Activated CD4-positive, alpha-beta T cell treated with anti-CD3 and anti-CD28 coated beads, Interleukin-2, amount 50 U/mL, for 48 hours (primary cell): ENCODE measurements at places on chromosomes 5 and 9.

DNA sequence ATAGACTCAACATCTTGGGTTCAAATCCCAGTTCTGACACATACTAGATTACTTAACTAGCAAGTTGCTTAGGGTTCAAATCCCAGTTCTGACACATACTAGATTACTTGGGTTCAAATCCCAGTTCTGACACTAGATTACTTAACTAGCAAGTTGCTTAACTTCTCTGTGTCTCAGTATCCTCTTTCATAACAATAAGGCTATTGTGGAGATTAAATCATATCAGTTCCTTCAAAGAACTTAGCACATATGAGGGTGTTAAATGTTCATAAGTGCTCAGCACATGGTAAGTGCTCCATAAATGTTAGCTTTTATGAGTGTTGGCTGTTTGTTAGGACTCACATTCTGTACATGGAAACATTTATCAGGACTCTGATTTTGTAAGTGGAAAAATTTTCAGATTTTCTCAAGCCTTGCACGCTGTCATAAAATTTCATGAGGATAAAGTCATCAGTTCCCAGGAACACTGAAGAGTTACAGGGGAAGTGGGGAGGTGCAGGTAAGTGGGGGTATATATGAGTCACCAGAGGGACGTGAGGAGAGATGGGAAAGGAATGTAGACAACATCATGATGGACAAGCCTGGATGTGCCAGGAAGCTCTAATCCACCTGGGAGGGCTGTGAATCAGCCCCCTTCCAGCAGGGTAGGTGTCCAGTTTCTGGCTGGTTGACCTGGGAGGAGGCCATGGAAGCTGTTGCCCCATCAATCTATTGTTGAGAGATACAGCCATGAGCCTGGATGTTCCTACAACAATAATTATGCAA lies 532.2 kb upstream of the WWC1 start:
- no peak for DNase-seq

- DNase-seq, result no peak
These were observed 363.3 kb upstream of the MEF2C start for GRCh38 chr5:89246252-89246651.

- DNase-seq, result no peak
These were observed 208.1 kb downstream of the GNA14 start for GRCh38 chr9:77440057-77440456.

DNA sequence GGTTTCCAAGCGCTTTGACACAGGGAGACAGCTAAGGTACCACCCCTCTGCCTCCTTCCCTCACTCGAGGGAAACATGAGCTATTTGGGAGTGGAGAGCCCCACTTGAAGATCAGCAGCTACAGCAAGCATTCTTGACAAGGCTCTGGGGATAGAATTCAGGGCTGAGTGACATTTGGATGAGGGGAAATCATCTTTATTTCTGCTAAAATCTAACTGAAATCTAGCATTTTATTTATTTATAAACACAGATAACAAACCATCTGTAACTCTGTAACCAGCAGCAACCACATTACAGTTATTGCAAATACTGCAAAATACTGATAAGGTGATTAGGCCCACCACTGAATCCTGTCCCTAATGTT lies 22.4 kb downstream of the RNF130 start:
- DNase-seq, result no peak

DNA sequence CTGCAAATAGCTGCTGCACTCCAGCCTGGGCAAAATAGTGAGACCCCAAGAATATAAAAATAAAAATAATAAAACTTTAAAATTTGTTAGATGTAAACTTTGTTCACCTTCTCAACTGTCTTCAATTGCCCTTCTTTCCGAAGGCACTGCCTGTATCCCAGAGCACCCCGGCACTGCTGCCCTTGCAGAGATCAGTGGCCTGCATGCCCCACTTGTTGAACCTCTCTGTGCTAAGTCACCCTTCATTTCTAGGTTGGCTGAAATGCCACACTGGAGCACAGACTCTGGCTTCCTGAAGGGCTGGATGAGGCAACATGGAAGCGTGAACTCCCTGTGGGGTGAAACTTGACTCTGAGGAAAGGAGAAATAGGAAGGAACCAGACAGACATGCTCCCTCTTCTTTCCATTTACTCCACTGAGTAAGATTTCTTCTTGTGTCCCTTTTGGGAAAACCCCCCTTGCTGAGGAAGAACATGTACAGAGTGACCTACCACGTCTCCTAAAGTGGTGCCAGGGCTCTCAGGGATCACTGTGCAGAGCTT lies 8.4 kb upstream of the JMY start:
- DNase-seq, result no peak

DNA sequence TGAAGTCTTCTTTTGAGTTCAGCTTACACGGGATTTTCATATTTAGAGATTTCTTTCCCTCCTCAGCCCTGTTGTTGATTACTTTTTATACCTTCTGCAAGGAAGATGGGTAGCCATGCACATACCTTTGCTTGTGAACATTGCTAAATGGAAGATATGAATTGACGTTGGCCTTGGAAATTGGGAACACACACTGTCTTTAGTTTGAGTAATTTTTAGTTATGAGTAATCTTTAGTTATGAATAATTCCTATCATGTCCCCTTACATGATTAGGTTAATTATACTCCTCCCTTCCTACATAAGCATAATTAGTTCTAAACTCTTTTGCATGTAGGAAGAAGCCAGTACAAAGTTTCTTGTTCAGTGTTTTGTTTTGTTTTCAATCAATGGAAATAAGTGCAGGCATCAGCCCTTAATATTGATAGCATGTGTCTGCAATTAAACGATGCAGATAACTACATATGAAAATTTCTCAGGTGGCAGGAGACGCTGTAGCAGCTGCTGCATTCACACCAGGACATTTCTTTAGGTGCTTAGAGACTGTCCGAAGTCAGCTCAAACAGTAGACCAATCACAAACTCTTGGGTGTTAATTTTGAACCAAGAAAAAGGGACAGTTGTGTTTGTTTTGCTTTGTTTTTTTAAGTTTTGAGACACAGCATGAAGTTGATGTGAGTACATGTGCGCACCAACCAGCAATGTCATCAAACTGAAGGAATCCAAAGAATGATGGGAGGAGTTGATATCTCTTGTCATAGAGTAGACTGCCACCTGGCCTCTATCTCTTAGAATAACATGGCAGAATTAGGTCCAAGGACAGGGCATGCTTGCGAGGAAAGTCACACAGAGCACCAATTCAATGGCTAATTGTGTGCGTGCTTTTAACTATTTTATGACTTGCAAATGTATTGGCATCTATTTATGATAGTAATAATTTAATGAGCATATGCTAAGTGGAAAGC lies 51.4 kb downstream of the SMARCA2 start:
- no peak for DNase-seq

DNA sequence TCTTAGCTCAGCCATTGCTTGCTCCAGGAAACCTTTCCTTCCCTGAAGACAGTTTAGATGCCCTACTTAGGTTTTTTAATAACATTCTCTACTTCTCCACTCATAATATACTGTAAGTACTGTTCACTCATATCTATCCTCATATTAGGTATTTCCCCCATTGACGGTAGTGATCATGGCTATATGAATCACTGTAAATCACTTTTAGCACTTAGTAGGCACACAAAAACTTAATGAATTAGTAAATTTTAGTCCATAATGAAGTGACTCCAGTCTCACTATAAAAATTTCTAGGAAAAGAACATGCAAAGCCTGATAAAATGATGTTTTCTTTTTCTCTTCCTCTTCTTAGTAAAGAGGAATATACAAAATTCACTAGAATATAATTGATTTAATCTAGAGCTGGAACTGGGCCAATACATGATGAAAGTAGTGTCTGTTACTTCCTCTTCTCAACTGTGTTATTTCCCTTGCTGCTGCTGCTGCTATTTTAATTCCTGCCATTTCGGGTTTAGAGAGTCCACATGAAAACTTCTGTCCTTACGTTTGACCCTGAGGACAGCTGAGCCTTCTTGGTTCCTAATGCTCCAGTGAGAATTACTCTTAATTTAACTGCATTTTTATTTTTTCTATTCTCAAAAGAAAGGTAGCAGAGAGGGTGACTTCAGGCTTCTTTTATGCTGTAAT lies 73.5 kb downstream of the LNPEP start:
- DNase-seq, result no peak

GRCh38 chr9:495739-496138 lies 281.1 kb downstream of the DOCK8 start:
- DNase-seq, result no peak

- DNase-seq, result no peak
These were observed 254.1 kb upstream of the IRX4 start for GRCh38 chr5:2136728-2137333.

GRCh38 chr9:35569206-35569605 lies 35.9 kb upstream of the TESK1 start:
- DNase-seq, result no peak

GRCh38 chr9:107491081-107492053 lies 1.8 kb upstream of the KLF4 start:
- DNase-seq, result no peak
